Lower lobe of right lung (tissue), 2 donors: ENCODE measurements at places on chromosomes 3 and 15. TPM values are rescaled to one million over a fixed set of nuclear protein-coding genes. Genes with fewer than 3 reads are reported as not detected.

- H3K27ac ChIP-seq = no peak overlapping the region
- H3K4me3 ChIP-seq = no peak overlapping the region
- no peaks in the 10 kb centered on the region for H3K36me3 ChIP-seq
- H3K27me3 ChIP-seq = no peaks in the 10 kb centered on the region
- no peak for DNase-seq
- peaks cover 45% of the 10 kb centered on the region for H3K4me1 ChIP-seq
Measured at GRCh38 chr3:71430941-71431552, 152.5 kb downstream of the FOXP1 start.

GRCh38 chr3:190973771-190974170, 111.3 kb upstream of the GMNC start:
- no peaks in the 10 kb centered on the region for H3K4me1 ChIP-seq
- DNase-seq = no peak
- no peaks in the 10 kb centered on the region for H3K36me3 ChIP-seq
- no peak overlapping the region for H3K4me3 ChIP-seq

GRCh38 chr3:42216931-42217333, 49.1 kb downstream of the CCK start:
- no peak overlapping the region for H3K27ac ChIP-seq
- no peaks in the 10 kb centered on the region for H3K27me3 ChIP-seq

GRCh38 chr15:41928637-41929620, 35.1 kb upstream of the SPTBN5 start:
- peak; percentile 65 for DNase-seq
- no peak overlapping the region for H3K4me3 ChIP-seq
- H3K4me1 ChIP-seq = peaks cover 94% of the 10 kb centered on the region

DNA sequence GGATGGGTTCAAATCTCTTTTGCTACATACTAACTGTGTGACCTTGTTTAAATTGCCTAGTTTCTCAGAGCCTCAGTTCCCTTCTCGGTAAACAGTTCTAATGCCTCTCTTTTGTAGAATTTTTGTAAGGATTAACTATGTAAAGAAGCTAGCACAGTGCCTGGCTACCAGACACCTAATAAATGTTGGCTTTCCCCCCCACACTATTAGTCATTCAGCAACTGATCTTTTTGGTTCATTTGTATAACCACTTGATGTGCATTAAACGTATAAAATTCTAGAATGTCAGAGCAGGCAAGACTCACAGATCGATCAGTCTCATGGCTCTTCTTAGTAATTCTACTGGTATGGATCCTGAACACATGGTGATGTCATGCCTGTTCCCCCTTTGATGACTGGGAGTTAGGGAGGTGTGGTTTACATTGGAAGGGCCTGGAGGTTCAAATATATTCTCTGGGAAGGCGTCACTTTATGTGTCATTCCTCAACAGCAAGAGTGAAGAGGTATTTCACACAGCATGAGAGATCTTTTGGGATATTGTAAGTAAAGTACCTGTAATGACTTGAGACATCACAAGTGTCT, 6.5 kb downstream of the TAGLN3 start:
- H3K36me3 ChIP-seq = no peaks in the 10 kb centered on the region
- H3K27ac ChIP-seq = no peak overlapping the region
- no peak for DNase-seq

COMMD4 gene
- total RNA-seq = 59.0 TPM

PCLAF gene
- total RNA-seq = 4.5 TPM

LRRC34 gene
- 4.8 TPM for total RNA-seq

CYP11A1 gene
- 0.59 TPM for total RNA-seq

WDR73 gene
- total RNA-seq = 29.9 TPM
